ENCODE measurements at places on chromosomes 2 and 18.

DNA sequence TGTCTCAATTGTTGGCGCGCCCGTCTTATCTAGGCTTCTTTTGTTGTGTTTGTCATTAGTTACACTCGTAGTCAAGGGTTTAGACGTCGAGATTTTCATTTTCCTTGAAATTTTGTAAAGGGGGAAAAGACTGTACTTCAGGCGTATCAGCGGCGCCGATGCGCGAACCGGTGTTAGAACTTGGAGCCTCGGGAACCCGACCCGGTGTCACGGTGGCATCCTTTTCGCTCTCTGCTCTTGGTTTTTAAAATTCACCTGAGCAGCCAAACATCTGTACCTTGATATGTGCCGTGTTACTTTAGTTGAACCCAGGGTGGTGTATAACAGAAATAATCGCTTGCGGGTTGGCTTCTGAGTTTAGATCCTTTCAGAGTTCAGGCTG, 643 bp downstream of the RMC1 start:
- DNase-seq = no peak

DNA sequence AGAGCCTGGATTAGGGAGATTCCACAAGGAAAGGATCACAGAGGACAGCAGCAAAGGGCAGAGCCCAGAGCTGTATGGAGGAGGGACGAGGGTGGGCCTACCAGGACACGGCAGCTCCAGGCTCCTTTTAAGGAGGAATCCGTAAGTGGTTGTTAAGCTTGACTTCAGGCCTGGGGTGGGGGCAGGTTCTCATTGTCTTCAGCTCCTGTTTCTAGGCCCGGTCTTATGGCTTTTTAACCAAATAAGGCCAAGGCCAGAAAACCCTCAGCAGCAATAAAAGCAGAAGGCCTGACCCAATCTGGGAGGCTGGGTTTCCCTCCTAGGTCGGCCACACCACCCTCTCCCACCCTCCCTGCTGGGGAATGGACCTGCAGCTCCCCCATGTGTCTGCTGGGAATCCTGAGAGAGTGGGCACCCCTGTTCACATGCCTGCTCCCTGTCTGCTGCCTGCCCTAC, 111.2 kb downstream of the PLB1 start:
- DNase-seq = no peak

DNA sequence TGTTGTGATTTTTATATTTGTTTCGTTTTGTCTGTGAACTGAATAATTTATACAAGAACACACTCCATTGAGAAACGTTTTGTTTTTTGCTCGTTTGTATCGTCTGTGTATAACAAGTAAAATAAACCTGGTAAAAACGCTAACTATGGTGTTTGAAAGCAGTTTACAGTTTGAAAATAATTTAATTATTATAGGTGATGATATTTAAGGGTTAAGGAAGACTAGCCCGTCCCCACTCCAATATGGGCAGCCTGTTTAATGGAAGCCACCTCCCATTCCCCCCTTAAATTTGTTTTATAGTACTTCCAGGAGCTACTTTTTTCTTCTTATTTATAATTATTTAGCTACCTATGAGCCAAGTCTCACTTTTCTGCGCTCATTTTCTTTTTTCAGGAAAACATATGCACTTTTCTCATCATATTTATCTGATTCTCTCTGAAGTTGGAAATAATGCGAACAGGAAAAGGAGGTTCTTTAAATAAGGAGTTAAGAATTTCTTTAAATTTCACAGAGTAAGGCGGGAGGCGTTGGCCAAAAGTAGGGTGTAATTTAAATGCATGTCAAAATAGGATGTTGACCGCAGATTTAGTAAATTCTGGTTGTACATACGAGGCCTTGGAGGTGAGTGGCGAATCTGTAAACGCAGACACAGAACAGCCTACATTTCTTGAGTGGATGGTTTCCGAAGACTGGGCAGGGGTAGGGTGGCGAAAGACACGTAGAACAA, 9.8 kb downstream of the TBR1 start:
- no peak for DNase-seq

DNA sequence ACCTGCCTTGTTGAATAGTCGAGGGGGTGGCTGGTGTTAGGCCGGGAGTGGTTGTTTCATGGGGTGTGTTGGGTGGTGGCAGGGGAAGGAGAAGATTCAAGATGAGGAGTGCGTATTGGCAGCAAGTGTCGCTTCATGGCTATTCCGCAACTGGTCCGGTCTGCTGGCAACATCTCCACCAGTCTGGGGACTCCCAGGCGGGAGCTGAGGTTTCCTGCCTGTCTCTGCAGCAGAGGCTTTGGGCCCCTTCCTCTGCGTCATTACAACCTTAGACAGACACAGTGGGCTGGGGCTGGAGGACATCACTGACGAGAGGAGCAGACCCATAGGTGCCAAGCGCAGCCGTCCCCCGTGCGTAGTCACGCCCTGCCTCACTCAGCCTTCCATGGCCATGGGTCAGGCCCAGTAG, 64.0 kb upstream of the MCFD2 start:
- DNase-seq = no peak

- no peak for DNase-seq
These were observed 199.2 kb downstream of the TNS1 start for GRCh38 chr2:217803653-217803960.

DNA sequence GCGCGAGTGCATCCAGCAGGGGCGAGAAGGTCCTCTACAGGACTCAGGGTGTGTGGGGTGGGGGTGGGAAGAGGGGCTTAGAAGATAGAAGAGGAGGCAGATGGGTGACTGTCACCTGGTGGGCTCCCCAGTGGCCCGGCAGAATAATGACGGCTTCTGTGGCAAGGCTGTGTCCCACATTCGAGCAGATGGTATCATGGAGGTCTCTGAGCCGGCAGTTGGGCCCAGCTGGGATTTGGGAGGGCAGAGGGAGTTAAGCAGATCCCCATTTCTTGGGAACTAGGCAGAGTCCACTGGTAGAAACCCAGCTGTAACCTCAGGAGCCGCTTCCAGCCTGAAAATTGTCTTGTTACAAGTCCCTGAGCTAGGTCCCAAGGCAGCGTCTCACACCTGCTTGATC, 28.4 kb upstream of the DTNB start:
- DNase-seq = no peak
